Spleen (tissue), 13 donors: ENCODE measurements at places on chromosomes 12 and 14. TPM values are rescaled to one million over a fixed set of nuclear protein-coding genes. Genes with fewer than 3 reads are reported as not detected.

Gene GLI1
- total RNA-seq = 0.91 TPM

GRCh38 chr12:125157177-125157576, 91.9 kb downstream of the AACS start:
- no peaks in the 10 kb centered on the region for H3K36me3 ChIP-seq
- no peak overlapping the region for H3K4me3 ChIP-seq
- H3K4me1 ChIP-seq = no peaks in the 10 kb centered on the region
- no peak for DNase-seq

- no peak for DNase-seq
- no peak overlapping the region for H3K27ac ChIP-seq
- no peaks in the 10 kb centered on the region for H3K27me3 ChIP-seq
- H3K4me1 ChIP-seq = peaks cover 13% of the 10 kb centered on the region
- no peak overlapping the region for H3K4me3 ChIP-seq
- H3K36me3 ChIP-seq = no peaks in the 10 kb centered on the region
Measured at GRCh38 chr14:72608391-72609204, 285.3 kb downstream of the DPF3 start.

GRCh38 chr14:75334549-75335051, 56.0 kb downstream of the FOS start:
- H3K4me1 ChIP-seq = peaks cover 47% of the 10 kb centered on the region
- H3K27ac ChIP-seq = peak overlapping the region; percentile 80
- no peaks in the 10 kb centered on the region for H3K36me3 ChIP-seq
- no peaks in the 10 kb centered on the region for H3K27me3 ChIP-seq
- DNase-seq = no peak

DNA sequence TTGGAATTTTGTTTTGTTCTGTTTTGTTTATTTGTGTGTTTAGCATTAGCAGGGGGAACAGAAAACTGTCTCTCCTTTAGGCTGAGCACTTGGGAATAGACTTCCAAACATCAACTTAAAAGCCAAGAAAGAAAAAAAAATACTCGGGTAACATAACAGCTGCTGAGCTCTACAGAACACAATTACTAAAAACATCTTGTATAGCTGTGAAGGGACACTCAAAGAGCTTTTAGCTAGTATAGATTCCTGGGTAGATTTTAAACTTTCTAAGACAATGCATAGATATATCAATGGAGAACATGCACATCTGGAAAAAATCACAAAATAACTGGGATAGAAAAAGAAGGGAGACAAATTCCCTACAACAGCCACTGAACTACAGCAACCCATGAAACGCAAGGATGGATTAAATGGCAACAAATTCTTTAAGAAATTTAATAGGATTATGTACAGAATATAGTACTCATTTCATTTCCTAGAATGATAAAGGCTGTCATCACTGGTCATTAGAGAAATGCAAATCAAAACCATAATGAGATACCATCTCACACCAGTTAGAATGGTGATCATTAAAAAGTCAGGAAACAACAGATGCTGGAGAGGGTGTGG, 174.3 kb upstream of the KRR1 start:
- no peak overlapping the region for H3K4me3 ChIP-seq
- no peak overlapping the region for H3K27ac ChIP-seq
- DNase-seq = no peak
- H3K27me3 ChIP-seq = no peaks in the 10 kb centered on the region
- no peaks in the 10 kb centered on the region for H3K36me3 ChIP-seq

DNA sequence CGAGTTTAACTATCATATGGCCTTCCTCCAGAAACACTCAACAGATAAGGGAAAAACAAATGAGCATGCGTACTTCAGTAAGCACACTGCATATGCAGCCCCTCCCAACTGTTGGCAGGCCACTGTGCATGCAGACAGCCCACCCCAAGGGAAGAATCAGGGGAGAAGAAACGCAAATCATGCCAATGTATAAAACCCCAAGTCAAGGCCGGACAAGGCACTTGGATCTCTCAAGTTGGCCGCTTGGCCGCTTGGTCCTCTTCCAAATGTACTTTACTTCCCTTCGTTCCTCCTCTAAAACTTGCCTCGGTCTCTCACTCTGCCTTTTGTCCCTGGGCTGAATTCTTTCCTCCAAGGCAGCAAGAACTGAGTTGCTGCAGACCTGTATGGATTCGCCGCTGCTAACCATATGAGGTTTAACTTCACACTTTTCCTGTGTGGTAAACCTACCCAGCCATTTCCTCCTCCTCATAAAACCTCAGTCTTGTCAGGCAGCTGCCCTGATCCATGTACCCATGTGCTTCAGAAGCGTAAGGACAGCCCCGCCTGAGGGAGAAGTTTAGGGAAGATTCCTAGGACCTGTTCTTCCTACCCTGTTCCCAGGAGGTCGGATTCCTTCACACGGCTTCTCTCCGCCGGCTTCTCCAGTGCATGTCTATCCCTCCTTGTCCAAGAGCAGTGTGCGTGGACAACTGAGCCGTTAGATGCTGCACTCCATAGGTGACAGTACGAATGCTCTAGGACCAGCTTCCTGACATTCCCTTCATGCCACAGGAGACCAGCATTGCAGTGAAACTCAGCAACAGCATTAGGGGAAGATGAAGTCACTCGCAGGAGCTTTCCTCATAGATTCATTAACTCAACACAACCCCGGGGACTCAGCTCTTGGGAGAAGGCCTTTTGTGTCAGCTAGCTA, 188.0 kb downstream of the MON2 start:
- no peaks in the 10 kb centered on the region for H3K36me3 ChIP-seq
- H3K27me3 ChIP-seq = no peaks in the 10 kb centered on the region
- no peak overlapping the region for H3K4me3 ChIP-seq
- no peak overlapping the region for H3K27ac ChIP-seq

GRCh38 chr12:122111089-122111641, 32.6 kb downstream of the MLXIP start:
- H3K27me3 ChIP-seq = no peaks in the 10 kb centered on the region
- H3K4me1 ChIP-seq = peaks cover 39% of the 10 kb centered on the region
- H3K27ac ChIP-seq = no peak overlapping the region
- H3K36me3 ChIP-seq = peaks cover 20% of the 10 kb centered on the region
- DNase-seq = no peak
- H3K4me3 ChIP-seq = no peak overlapping the region

- H3K27me3 ChIP-seq = no peaks in the 10 kb centered on the region
- H3K36me3 ChIP-seq = peaks cover 38% of the 10 kb centered on the region
- no peak for DNase-seq
- no peak overlapping the region for H3K4me3 ChIP-seq
- peaks cover 72% of the 10 kb centered on the region for H3K4me1 ChIP-seq
Measured at GRCh38 chr14:100083706-100084105, 18.5 kb downstream of the EVL start.

DNA sequence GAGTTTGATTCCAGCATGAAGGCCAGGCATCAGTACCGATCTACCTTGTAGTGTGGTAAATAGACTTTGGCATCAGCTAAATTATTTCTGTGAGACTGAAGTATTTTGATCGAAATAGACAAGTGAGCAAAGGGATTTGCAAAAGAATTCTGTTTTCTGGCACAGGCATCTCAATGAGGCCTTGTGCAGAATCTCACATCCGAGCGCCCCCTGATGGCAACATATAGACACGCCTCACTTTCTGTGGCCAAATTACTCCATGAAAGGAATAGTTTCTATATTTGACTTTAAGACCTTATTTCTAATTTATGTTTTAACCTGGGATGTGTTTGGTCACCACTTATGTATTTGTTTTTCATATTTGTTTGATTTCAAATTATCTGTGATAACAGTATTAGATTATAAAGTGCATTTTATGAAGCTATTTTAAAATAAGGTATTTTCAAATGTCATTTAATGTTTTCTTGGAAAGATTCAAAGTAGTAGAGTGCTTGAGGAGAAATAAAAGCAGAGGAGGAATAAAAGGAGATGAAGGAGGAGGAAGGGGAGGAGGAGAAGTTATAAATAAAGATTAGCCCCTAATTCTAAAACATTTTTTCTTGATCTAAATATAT, 731.9 kb downstream of the NRXN3 start:
- DNase-seq = no peak
- H3K27me3 ChIP-seq = no peaks in the 10 kb centered on the region
- H3K36me3 ChIP-seq = no peaks in the 10 kb centered on the region
- no peak overlapping the region for H3K27ac ChIP-seq
- H3K4me1 ChIP-seq = no peaks in the 10 kb centered on the region

GRCh38 chr14:61280092-61280525, 1.0 kb downstream of the TMEM30B start:
- no peak for DNase-seq
- H3K36me3 ChIP-seq = no peaks in the 10 kb centered on the region
- peak overlapping the region; percentile 89 for H3K27ac ChIP-seq
- peaks cover 19% of the 10 kb centered on the region for H3K4me1 ChIP-seq
- peak overlapping the region; percentile 54 for H3K4me3 ChIP-seq

Gene PRH1
- 63.1 TPM for total RNA-seq

Gene UNC79
- 0.24 TPM for total RNA-seq

Gene KLHDC1
- total RNA-seq = 11.4 TPM

- no peaks in the 10 kb centered on the region for H3K27me3 ChIP-seq
- no peaks in the 10 kb centered on the region for H3K4me1 ChIP-seq
- H3K36me3 ChIP-seq = no peaks in the 10 kb centered on the region
- H3K27ac ChIP-seq = no peak overlapping the region
- no peak overlapping the region for H3K4me3 ChIP-seq
- no peak for DNase-seq
Measured at GRCh38 chr14:93912782-93913181, 14.4 kb upstream of the FAM181A start.

Gene LIN7A
- 12.0 TPM for total RNA-seq

DNA sequence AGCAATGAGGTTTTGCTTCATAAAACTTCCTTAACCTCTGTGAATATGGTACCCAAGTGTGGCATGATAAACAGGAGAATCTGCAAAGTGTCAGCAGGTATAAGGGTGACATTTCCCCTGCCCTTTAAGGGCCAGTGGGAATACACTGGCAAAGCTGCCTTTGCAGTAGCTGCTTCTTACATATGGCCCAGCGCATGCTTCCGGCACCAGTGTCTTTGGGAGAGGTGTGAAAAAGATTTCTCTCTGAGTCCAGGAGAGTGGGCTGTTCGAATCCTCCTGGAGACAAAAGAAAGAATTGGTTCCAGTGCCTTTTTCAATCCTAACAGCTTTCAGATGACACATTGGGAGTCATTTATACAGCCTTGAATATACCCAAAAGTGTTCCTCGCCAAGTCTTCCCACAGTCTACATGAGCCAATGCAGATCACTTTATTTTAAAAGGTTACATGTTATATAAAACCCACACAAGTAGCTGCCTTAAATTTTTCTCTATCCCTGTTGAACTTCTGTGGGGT, 437.7 kb downstream of the PRKD1 start:
- no peak overlapping the region for H3K27ac ChIP-seq
- no peaks in the 10 kb centered on the region for H3K36me3 ChIP-seq
- DNase-seq = no peak

Gene AMDHD1
- total RNA-seq = 4.5 TPM

GRCh38 chr12:126545411-126545810, 1480.2 kb downstream of the AACS start:
- DNase-seq = no peak
- H3K4me3 ChIP-seq = no peak overlapping the region

DNA sequence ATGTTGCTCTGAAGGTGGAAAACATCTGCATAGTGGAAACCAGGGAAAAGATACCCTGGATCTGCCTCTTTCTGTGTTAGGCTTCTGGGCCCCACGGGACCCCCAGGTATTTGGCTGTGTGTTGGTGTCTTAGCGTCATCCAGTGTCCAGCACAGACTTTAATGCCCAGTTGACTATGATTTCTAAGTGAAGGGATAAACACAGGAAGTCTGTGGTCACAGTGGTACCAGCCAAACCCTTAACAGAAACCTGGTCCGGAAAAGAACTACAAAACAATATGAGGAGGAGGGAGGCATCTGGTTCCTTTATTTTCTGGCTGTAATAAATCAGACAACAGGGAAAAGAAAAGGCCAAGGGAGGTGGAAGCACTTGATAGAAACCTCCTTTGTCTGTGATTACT, 56.4 kb downstream of the CMKLR1 start:
- H3K27me3 ChIP-seq = no peaks in the 10 kb centered on the region
- no peak overlapping the region for H3K4me3 ChIP-seq
- peaks cover 13% of the 10 kb centered on the region for H3K4me1 ChIP-seq
- no peaks in the 10 kb centered on the region for H3K36me3 ChIP-seq

GRCh38 chr12:55116152-55116551, 10.1 kb upstream of the OR9K2 start:
- H3K27me3 ChIP-seq = no peaks in the 10 kb centered on the region
- DNase-seq = no peak
- H3K4me1 ChIP-seq = no peaks in the 10 kb centered on the region
- H3K4me3 ChIP-seq = no peak overlapping the region
- H3K27ac ChIP-seq = no peak overlapping the region

DNA sequence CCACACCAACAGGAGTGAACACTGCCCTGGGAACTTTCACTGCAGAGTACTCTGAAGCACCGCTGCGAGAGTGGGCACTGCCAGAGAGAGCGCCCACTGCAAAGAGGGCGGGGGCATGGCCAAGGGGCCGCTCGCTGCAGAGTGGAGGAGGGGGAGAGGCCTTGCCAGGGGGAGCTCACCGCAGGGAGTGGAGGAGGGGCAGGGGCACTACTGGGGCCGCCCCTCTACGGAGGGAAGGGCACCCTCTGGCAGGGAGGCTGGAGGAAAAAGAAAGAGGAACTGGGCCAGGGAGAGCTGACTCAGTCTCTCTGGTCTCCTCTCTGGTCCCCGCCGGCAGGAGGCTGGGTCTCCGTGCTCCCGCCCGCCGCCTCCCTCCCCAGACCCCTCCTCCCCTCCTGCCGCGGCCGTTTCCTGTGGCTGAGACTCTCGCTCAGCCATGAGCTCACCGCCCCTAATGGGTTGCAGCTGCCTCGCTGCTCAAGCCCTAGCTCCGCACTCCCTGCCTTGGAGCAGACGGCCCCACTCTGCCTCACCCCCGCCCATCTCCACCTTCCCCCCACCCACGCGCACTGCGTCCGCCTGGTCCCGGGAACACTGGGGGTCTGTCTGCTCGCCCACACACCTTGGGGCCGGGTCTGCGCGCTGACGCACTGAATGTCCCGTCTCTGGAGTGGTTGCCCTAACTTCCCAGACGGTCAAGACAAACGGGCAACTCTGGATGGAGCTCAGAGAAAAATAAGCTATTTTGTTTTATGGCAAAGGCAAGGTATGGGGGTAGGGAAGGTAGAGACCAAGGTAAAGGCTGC, 1.3 kb downstream of the ARHGEF40 start:
- H3K36me3 ChIP-seq = peaks cover 38% of the 10 kb centered on the region
- peak; percentile 96 for DNase-seq
- H3K27me3 ChIP-seq = peaks cover 33% of the 10 kb centered on the region
- H3K27ac ChIP-seq = peak overlapping the region; percentile 94
- H3K4me3 ChIP-seq = peak overlapping the region; percentile 68
- peaks cover 45% of the 10 kb centered on the region for H3K4me1 ChIP-seq

DNA sequence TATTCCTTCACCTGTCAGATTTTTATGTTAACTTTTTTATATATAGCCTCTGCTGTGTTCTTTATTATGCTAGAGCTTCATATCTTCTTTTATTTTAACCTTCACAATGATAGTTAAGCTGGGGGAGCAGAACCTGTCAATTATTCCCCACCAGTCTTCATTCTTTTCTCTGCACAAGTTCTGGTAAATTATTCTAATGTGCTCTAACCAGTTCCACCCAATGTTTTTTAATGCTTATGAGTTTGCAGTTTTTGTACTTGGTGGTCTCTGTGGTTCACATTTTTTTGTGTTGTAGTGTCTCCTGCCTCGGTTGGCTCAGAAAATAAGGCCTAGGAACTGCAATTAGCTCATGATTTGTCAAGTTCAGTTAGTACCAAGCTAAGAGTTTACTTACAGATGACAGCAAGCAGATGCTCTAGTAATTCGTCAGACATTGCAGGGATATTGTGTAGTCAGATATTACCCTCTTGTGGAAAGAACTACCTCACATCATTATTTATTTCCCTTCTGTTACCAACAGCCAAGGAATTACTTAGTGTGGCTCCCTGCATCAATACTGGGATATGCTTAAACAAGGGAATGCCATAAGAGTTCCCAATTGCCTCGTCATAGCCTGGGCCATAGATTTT, 14.5 kb downstream of the DYRK2 start:
- no peak overlapping the region for H3K27ac ChIP-seq
- no peaks in the 10 kb centered on the region for H3K27me3 ChIP-seq
- peaks cover 12% of the 10 kb centered on the region for H3K36me3 ChIP-seq
- H3K4me1 ChIP-seq = peaks cover 100% of the 10 kb centered on the region
- DNase-seq = no peak

Gene PPP2R3C
- total RNA-seq = 37.2 TPM

Gene MED13L
- total RNA-seq = 184 TPM
